Coronary artery (tissue), 2 donors: ENCODE measurements at places on chromosomes 13 and 19.

DNA sequence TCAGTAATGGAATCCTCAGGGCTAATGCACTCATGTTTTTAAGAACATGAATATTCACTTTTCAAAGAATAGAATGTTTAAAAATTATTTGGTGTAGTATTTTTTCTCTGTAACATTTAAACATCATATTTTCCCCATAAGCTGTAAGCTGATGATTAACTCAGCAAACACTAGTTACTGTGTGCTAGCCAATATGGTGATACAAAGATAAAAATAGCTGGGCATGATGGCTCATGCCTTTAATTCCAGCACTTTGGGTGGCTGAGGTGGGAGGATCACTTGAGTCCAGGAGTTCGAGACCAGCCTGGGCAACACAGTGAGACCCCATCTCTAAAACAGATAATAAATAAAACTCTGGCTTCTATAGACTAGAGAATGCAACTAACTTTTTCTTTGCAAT, 13.2 kb downstream of the RNF17 start:
- DNase-seq = no peak

- peak; percentile 100 for DNase-seq
Measured at GRCh38 chr19:53867225-53868090, at the start of gene MYADM. Gene MYADM, plus strand, starts transcription at chr19:53867883. Its CDS starts 5,647 bp downstream, at chr19:53873530.

DNA sequence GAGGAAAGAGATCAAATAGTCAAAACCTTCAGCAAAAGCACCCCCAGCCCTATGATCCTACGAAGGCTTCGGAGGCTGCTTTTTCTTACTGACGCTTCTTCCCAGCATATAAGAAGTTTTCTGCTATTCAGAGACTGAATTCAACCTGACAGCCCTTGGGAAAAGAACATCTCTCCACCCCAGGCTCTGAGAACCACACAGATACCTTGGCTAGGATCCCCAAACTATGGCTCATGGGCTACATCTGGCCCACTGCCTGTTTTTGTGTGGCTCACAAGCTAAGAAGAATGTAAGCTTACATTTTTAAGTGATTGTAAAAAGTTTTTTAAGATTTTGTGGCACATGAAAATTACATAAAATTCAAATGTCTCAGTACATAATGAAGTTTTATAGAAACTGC, 3.0 kb downstream of the SLC15A1 start:
- DNase-seq = no peak

DNA sequence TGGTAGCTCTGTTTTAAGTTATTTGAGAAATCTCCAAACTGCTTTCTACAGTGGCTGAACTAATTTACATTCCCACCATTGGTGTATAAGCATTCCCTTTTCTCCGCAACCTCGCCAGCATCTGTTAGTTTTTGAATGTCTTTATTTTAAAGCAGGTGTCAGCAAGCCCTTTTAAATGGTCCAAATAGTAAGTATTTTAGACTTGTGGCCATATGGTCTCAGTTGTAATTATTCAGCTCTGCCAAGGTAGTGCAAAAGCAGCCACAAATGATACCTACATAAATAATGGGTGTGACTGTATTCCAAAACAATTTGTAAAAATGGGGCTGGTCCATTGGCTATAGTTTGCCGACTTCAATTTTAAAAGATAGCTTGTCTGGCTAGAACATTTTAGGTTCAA, 58.7 kb upstream of the TMTC4 start:
- DNase-seq = no peak

- peak; percentile 75 for DNase-seq
Measured at GRCh38 chr19:46746281-46747057, at the start of gene STRN4. Gene STRN4, minus strand, starts transcription at chr19:46746450. Its CDS starts 20 bp downstream, at chr19:46746430.

DNA sequence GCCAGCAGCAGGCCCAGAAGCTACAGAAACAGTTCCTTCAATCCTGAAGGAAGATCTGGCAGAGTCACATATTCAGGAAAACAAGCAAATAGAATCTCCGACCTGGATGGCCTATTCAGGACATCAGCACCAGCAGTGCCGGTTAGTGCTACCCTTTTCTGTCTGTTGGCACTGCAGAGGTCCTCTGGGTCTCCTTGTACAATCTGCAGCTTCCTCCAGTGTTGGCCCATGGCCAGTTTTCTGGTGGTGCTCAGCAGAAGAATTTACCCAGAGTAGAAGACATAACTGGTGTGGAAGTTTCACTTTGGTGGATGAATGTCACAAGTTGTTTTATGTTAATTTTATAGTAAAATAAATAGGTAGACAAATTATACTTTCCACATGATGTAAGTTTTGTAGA, 498.1 kb downstream of the COG6 start:
- no peak for DNase-seq

DNA sequence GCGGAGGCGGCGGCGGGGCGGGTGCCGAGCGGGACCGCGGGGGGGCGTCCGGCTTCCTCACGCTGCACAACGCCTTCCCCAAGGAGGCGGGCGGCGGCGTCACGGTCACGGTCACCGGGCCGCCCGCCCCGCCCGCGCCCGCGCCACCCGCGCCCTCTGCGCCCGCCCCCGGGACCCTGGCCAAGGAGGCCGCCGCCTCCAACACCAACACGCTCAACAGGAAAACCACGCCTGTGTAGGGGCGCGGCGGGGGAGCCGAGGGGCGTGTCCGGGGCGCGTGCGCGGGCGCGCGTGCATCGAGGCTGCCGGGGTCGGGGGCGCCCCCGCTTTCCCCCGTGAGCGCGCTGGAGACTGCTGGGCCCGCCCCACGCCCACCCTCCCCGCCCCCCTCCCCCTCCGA, 8.8 kb upstream of the CACNG6 start:
- DNase-seq = no peak

DNA sequence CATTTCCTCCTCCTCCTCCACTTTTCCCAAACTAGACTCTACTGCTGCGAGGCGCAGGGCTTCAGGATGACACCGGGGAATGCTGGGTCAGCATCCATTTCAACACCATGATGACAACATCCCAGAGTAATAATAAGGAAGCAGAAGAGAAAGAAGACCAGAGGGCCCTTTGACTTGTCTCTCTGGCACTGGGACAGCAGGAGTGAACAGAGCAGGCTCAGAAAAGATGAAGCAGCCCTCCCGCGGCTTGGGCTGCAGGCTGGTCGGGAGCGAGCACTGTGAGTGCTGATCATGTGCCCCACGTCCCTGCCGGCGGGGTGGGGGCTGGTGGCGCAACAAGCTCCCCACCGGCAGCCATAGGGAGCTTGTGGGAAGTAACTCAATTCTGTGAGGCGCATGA, 30.5 kb downstream of the RANBP3 start:
- DNase-seq = no peak

GRCh38 chr19:13952931-13953531, 722 bp downstream of the DCAF15 start:
- DNase-seq = no peak

DNA sequence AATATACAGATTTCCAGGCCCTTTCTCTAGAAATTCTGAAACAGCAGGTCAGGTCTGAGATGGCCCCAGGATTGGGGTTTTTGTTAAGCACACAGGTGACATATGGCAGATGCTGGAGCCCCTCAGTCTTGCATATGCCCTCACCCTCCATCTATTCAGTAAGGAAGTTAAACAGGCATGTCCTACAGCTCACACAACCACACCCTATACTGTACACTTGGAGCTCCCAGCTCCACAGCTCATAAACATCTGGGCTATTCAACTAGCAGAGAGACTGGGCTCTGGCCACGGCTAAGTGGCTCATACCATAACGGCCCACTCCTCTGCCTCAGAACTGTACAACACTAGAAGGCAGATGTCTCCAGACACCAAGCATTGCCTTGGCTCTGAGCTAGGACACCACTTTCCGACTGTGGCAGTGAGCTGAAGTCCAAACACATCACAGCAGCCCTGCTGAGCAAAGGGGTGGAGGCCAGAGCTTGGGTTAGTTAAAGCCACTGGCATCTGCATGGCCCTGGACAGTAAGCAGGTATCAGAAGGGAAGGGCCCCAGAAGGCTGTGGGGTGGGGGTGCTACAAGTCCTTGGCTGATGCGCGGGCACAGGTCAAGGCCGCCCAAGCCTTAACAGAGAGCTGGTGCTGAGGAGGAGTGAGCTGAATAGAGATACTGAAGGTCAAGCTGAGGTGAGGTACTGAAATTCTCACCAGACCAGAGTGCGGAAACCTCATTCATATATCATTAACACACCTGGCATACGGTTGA, 79.1 kb downstream of the ABCC4 start:
- no peak for DNase-seq

- DNase-seq = no peak
Measured at GRCh38 chr13:94408314-94409036, 71.0 kb downstream of the DCT start.

- DNase-seq = no peak
Measured at GRCh38 chr19:49953416-49953815, 7.6 kb downstream of the SIGLEC11 start.

- no peak for DNase-seq
Measured at GRCh38 chr13:113105032-113105920, at the start of gene F7. Gene F7, plus strand, starts transcription at chr13:113105791. Its CDS starts 51 bp downstream, at chr13:113105842.

GRCh38 chr13:21902709-21903098, 231.8 kb downstream of the FGF9 start:
- no peak for DNase-seq

DNA sequence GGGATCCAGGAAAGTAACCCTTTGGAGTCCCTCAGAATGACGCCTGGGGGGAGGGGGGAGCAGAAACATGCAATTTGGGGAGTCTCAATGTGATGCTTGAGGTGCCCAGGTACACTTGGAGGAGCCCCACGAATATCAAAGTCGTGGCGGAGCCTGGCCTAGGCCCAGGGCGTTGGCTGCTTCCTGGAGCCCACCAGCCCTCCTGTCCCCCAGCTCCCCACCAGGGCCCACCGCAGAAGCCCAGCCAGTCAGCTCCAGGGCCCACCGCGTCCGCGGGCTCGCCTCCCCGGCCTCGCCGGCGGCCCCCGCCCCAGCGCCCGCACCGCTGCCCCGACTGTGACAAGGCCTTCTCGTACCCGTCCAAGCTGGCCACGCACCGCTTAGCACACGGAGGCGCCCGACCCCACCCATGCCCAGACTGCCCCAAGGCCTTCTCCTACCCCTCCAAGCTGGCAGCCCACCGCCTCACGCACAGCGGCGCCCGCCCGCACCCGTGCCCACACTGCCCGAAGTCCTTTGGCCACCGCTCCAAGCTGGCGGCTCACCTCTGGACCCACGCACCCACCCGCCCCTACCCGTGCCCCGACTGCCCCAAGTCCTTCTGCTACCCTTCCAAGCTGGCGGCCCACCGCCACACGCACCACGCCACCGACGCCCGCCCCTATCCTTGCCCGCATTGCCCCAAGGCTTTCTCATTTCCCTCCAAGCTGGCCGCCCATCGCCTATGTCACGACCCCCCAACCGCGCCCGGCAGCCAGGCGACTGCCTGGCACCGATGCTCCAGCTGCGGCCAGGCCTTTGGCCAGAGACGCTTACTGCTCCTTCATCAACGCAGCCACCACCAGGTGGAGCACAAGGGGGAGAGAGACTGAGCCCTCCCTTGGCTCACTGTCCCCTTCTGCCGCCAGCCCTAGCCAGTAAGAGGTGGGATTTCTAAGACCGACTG, 2.1 kb downstream of the ZNF575 start:
- peak; percentile 83 for DNase-seq

DNA sequence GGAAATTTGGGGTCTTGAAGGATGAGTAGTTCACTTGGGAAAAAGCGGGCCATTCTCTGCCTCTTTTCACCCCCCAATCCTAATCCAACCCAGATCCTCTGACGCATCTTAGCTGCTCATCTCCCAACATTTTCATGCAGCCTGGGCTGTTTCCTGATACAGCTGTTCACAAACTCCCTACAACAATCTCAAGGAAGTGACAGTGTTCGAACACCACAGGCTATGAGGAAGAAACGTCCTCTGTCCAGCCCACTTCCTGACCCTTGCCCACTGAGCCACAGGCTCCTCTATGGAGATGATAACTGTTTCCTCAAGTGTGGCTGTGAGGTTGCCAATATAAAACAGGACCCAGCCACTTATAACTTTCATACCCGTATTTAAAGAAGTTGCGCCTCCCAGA, 16.2 kb downstream of the LMTK3 start:
- no peak for DNase-seq

- DNase-seq = no peak
Measured at GRCh38 chr13:94233401-94233800, 246.1 kb downstream of the DCT start.

DNA sequence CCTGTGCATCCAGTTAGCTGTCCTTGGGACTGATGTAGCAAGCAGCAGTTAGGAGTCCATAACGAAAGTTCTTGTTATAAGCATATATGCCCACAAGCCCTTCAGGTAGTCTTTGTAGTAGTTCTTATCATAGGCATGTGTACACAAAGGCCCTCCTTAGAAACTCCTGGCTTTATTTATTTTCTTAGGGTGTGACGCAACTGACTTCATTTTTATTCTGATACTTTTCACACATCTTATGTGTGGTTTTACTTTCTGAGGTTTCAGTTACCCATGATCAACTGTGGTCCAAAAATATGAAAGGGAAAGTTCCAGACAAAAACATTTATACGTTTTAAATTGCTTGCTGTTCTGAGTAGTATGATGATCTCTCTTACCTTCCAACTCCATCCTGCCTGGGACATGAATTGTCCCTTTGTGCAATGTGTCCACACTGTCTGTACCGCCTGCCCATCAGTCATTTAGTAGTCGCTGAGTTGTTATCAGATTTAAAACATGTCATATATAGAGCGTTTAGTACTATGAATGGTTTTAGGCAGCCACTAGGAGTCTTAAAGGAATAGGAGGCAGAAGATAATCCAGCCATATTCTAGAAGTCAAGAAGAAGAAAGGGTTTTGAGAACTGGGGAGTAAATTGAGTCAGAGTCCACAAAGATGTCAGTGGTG, 19.4 kb downstream of the GPC5 start:
- DNase-seq = no peak

DNA sequence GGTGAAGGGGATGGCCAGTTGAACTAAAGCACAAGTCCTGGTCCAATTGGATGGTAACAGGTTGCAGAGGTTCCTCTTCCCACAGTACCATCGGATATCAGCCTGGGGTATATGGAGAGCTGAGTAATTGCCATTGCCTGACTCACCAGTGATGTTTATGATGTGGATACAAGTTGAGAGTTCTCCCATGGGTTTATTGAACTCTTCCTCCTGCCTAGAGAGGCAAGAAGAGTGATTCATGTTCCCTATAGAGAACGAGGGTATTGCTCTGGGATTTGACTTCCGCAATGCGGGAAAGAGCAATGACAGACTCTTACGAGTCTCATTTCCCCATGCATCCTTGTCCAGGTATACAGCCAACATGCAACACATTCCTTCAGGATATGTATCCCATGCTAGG, 111.3 kb upstream of the PCDH9 start:
- no peak for DNase-seq

- no peak for DNase-seq
Measured at GRCh38 chr19:20278342-20278741, 111.3 kb downstream of the ZNF486 start.

DNA sequence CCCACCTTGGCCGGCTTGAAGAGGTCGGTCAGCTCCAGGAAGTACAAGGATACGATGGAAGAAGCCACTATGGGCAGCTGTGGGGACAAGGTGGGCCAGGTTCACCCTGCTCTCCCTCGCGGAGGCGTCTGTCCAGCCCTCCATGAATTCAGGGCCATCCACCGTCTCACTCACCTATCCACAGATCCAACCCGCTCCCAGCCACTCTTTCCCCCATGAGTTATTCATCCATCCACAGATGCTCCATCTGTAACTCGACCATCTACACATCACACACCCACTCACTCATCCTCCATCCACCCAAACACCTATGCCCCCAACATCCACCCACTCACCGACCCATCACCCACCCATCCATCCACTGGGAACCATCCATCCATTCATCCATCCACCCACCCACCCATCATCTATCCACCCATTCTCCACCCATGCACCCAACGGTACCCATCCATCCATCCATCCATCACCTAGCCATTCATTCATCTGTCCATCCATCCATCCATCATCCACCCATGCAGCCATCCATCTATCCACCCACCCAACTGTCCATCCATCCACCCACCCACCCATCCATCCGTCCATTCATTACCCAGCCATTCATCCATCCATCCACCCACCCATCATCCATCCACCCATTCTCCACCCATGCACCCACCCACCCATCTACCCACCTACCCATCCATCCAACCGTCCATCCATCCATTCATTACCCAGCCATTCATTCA, 5.8 kb downstream of the PLPPR3 start:
- no peak for DNase-seq
